ENCODE measurements at places on chromosomes 7 and 10. TPM values are rescaled to one million over a fixed set of nuclear protein-coding genes. Genes with fewer than 3 reads are reported as not detected.

- no peak for DNase-seq
These were observed 85.8 kb downstream of the HIF1AN start for GRCh38 chr10:100621360-100622205.

DNA sequence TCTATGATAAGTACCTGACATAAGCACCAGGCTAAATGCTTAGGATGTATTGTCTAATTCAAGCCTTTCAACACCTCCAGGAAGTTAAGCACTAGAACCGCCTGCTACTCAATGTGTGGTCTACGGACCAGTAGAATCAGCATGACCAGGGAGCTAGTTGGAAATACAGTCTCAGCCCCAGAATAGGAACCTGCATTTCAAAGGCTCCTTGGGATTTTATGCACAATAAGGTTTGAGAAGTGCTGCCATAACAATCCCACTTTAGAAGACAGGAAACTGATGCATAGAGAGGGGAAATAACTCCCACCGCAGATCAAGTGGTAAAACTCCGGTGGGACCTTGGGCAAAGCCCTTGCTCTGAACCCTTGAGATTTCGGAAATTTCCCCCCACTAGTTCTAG lies 8.8 kb upstream of the DUSP5 start:
- DNase-seq: no peak

- DNase-seq: no peak
These were observed 126.4 kb downstream of the CCDC3 start for GRCh38 chr10:12875100-12875499.

The EBLN1 gene
- not detected for polyA plus RNA-seq
